Nucleus accumbens (tissue), 56 donors: ENCODE measurements at places on chromosomes 7 and 10.

- DNase-seq, result no peak
Measured at GRCh38 chr7:27165089-27165995, at the start of gene HOXA9. Gene HOXA9, minus strand, starts transcription at chr7:27165537. Its CDS starts 80 bp downstream, at chr7:27165457.

DNA sequence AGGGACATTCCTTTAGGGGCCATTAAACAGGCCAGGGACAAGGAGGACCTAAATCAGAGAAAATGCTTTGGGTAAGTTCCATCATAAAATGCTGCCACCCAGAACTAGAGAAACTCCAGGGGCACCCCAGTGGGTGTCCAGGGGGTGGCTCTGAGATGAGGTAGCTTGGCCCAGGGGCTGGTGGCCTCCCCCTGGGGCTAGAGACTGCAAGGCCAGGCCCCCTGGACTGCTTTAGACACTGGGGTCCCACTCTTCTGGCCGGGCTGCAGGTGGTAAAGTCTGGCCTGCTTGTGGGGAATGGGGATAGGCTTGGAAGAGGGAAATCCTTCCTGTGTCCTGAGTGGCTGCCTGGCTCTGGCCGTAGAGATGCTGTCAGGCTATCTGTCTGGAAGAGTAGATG, 169.6 kb upstream of the PODXL start:
- no peak for DNase-seq

- DNase-seq, result no peak
Measured at GRCh38 chr7:149883048-149883438, 9.3 kb downstream of the ATP6V0E2 start.

- no peak for DNase-seq
Measured at GRCh38 chr10:133481657-133482056, 27.9 kb downstream of the SCART1 start.

- DNase-seq, result no peak
Measured at GRCh38 chr7:128938544-128939074, 882 bp downstream of the IRF5 start.

- DNase-seq, result no peak
Measured at GRCh38 chr10:121667948-121668313, 69.7 kb upstream of the FGFR2 start.

DNA sequence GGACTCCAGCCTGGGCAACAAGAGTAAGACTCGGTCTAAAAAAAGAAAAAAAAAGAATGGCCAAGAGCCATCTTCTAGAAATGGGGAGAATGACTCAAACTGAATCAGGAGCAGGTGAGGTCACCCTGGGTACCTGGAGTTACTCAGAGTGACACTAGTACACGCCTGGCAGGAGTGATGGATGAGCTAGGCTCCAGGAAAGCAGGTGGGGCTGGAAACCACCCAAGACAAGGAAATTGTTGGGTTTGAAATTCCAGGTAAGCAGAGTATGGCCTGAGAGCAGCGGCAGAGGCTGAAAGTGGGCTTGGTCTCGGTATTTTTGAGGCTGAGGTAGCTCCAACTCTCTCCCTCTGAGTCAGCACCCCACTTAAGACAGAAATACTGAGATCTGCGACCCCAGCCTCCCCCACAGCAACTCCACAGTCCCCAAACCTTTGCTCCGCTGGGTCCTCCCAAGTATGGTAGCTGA, 18.5 kb downstream of the DDIT4 start:
- DNase-seq, result no peak

DNA sequence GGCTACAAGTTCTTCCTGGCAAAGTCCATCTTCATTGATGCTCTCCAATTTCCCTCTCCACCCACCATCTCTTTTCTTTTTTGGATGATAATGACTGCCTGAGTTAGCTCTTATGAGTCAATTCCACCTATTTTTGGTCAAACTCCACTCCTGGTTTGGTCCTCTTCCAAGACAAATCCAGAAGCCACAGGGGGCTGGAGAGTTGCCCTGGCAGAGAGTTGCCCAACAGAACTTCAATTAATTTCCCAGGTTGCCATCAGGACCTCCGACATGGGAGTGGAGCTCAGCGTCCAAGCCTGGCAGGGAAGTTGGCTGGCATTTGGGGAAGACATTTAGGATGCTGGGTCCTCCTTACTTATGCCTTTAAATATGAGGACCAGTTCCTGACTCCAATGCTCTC, 29.2 kb upstream of the KCNMA1 start:
- no peak for DNase-seq

- DNase-seq, result no peak
Measured at GRCh38 chr10:64116707-64117106, 595.5 kb downstream of the REEP3 start.

DNA sequence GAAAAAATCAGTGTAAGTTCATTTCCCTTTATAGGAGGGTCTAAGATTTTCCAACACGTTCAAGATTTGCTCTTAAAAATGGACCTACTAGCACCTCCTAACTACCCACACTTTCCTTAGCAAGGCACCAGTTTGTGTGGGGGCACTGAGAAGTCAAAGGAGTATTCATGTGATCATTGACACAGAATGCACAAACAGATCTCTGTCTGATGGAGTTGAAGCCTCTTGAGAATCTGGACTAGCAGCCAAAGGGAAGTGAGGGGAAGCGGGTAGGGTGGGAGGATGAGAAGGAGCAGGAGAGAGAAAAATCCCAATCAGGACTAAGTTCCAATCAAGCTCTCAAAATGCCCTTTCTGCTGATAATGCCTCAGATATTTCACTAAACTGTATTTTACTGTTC, 4.1 kb downstream of the MMS19 start:
- DNase-seq, result no peak

DNA sequence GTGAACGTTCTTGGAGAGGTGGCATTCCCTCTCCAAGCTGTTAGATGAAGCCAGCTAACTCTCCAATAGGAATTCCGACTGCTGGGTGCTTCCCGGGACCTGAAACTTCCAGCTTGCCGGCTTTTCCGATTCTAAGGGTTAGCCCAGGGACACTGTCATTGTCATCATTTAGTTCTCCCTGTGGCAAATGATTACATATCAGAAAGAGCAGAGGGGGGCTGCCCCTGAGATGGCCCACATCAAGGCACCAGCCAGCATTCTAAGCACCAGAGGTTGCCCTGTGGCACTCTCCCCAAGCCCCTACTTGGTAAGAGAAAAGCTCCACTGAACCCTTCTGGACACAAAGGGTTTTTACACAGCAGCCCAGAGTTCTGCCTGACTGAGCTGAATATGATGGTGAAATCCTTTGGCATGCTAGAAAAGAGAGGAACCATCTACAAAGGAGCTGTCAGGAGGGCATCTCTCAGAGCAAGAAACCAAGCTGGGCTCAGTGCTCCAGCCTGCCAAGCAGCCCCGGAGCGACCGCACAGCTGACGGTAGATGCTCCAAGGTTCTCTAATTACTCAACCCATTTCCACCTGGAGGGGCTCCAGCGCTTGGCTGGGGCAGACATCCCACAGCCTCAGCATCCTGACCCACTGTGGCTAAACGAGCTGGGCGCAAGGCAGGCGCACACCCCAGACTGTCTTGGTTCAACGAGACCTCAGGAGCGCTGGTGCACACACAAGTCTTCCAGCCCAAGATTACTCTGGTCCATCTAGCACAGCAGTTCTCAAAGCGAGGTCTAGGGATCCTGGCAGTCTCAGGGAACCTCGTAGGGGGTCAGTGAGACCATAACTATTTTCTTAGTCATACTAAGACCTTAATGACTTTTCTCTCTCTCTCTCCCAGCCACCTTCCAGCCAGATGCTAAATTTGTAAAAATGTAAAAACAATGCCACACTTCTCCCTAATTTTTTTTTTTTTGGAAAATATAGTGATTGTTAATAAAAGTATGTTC, 160.5 kb downstream of the GFRA1 start:
- peak; percentile 19 for DNase-seq

DNA sequence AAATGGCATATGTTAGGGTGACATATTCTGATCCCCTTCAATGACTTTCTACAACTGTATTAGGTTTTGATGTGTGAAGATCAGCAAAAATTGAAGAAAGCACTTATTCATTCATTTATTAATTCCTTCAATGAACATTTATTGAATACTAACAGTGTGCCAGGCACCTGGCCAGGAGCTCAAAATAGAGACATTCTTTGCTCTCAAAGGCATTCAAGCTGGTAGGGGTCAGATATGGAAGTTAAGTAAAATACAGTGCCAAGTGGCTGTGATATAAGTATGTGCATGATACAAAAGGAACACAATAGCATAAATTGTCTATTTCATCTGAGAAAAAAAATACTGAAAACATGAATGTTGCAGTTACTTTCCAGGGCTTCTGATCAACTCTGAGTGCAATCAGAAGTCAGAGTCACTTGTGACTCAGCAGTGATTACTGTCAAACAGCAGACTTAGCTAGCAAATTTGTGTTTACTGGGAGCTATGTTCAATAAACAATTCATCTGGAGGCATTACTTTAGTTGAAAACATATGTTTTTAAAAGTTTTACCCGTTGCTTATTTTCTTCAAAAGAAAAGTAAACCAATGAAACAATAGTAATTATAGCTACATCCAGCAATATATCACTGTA, 60.4 kb upstream of the CACNB2 start:
- no peak for DNase-seq

DNA sequence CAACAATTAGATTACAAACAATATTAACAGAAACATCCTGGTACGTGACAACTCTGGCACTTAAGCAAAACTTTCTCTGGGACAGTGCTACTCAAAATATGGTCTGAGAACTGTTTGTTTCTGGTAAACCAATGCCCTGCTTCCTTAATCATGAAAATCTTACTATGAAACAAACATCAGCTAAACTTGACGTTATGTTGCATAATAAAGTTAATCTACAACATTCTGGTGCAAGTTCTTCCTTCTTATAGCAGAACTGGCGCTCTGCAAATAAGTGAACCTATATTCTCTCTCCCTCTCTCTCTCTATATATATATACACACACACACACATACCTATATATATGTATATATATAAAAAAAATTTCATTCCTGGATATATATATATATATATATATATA, 7.8 kb downstream of the C7orf33 start:
- DNase-seq, result no peak

DNA sequence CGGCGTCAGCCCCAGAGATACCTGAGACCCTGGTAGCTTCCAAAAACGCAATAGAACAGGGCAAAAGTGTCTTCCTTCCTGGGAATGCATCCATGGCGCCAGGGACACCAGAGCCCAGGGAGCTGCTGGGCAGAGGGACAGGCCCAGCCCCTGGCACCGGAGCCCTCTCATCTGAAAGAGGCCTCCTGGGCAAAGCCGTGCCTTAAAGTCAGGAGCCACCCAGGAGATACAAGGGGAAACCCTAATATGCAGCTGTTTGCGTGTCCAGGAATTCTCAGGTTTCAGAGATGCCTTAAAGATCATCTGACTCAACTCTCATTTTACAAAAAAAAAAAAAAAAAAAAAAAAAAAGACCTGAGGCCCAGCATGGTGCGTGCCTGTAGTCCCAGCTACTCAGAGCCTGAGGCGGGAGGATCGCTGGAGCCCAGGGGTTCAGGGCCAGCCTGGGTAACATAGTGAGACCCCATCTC, 28.0 kb downstream of the NUDT1 start:
- no peak for DNase-seq

GRCh38 chr10:1467334-1468076, 269.8 kb downstream of the ADARB2 start:
- no peak for DNase-seq

GRCh38 chr10:71493741-71494140, 97.0 kb downstream of the CDH23 start:
- no peak for DNase-seq

GRCh38 chr10:51002469-51002868, 71.8 kb upstream of the PRKG1 start:
- no peak for DNase-seq

GRCh38 chr10:117271427-117271826, 30.5 kb downstream of the SLC18A2 start:
- no peak for DNase-seq

- no peak for DNase-seq
Measured at GRCh38 chr10:47181052-47181849, 118.7 kb upstream of the GDF10 start.

GRCh38 chr7:2821161-2821841, 22.8 kb downstream of the GNA12 start:
- DNase-seq, result no peak

DNA sequence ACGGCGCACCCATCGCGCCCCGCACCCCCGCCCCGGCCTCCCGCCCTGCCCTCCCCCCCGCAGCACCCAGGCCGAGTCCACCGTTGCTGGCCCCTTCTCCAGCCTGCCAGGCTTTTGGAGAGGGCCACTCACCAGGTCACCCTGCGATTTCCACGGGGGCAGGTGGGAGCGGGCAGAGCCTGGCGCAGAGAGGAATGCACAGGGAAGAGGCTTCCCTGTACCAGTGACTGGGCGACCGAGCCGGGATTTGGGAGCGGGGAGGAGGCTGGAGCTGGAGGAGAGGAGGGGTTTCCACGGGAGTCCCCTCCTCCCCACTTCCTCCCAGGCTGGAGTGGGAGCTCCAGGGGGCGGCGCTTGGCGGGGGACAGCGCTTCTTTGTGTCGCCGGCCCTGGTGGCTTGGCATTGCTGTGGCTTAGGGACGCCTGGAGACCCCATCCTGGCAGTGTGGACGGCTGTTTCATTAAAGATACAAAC, 19.3 kb downstream of the TCAF1 start:
- no peak for DNase-seq

- no peak for DNase-seq
Measured at GRCh38 chr7:7098280-7098818, 84.0 kb upstream of the C1GALT1 start.

DNA sequence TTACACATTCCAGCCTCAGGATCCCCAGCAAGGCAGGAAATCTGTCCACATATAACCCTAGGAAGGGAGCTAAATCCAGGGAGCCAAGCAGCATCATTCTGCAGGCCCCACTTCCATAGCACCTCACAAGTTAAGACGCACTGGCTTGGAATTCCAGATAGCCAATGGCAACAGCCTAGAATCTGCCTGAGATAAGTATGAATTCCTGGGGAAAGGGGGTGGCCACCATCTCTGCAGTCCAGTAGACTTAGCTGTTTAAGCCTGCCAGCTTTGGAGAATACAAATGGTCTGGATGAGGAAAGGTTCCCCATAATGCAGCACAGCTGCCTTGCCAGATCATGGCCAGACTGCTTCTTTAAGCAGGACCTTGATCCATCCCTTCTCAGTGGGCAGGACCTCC, 179.4 kb upstream of the PRSS1 start:
- DNase-seq, result no peak

DNA sequence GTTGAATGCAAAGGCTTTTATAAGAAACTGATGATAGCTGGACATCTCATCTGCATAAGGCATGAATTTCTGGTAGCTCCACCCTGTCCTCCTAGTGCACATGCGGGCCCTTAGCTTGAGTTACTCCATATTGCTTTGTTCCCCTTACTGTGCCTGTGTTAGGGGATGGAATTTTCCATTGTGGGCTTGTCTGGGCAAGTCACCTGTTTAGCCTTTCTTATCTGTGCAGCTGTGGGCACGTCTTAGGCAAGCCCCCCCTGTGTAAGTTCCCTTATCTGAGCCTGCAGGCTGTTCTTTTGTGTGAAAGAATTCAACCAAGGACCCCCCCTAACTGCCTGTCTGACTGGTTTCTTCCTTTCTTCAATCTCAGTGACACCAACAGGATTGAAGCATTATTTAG, 14.5 kb upstream of the CROT start:
- no peak for DNase-seq

GRCh38 chr10:115773832-115774231, 499.2 kb downstream of the GFRA1 start:
- DNase-seq, result no peak

GRCh38 chr7:12759151-12759550, 71.7 kb downstream of the ARL4A start:
- DNase-seq, result no peak

- no peak for DNase-seq
Measured at GRCh38 chr7:117051808-117052207, 98.5 kb downstream of the ST7 start.

- no peak for DNase-seq
Measured at GRCh38 chr10:10826125-10826524, 191.5 kb upstream of the CELF2 start.
